K562 (cell line): ENCODE measurements at places on chromosomes 5 and 9. TPM values are rescaled to one million over a fixed set of nuclear protein-coding genes. Genes with fewer than 3 reads are reported as not detected.

The ZNF367 gene
- total RNA-seq = 13.1 and 13.2 TPM in 2 replicates

The HMMR gene
- total RNA-seq = 73.8 and 74.9 TPM in 2 replicates

The PRLR gene
- 0.02 and 0.25 TPM in 2 replicates for total RNA-seq

The ANKRD18A gene
- 0.76 and 1.9 TPM in 2 replicates for total RNA-seq

The SLC36A3 gene
- total RNA-seq = not detected in 2 replicates

The RELL2 gene
- total RNA-seq = 22.9 and 23.3 TPM in 2 replicates

The CCL28 gene
- total RNA-seq = not detected in 2 replicates

The SPATA31D4 gene
- not detected in 2 replicates for total RNA-seq
